Astrocyte (in vitro differentiated cells and primary cell): ENCODE measurements at places on chromosomes 4 and X. TPM values are rescaled to one million over a fixed set of nuclear protein-coding genes. Genes with fewer than 3 reads are reported as not detected.

DNA sequence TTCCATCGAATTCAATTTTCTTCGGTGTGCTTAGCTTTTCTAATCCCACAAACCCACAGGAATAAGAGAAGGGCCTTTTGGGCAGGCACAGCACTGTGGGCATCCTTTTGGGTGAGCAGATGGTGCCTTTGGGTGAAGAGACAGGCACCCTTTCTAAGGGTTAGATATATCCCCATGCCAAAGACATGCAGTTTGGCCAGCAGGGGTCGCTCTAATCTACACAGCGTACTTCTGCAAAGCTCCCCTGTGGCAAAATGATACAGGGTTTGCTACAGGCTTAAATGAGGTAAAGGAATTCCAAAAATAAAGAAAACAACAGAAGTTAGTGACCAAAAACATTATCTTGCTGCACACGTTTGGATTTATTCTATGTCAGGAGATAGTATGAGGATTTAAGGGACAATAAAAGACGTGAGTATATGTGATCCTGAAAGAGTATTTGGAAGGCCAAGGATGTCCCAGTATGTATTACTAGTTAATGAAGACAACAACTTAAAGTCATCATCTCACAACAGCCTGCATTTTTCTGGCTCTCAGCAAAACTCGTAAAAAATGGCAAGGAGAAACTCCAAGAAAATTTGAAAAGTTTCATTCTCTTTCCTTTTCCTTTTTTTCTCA lies 49.5 kb downstream of the PHEX start:
- no peak overlapping the region for H3K4me3 ChIP-seq
- no peaks in the 10 kb centered on the region for H3K4me1 ChIP-seq
- DNase-seq = peak; percentile 16
- no peak overlapping the region for H3K27ac ChIP-seq
- no peaks in the 10 kb centered on the region for H3K27me3 ChIP-seq

- no peaks in the 10 kb centered on the region for H3K27me3 ChIP-seq
- DNase-seq = no peak
Measured at GRCh38 chrX:123436512-123437136, 252.5 kb downstream of the GRIA3 start.

Gene DIPK2B
- not detected in 2 replicates for total RNA-seq

Gene ARHGAP24
- 1.8 and 2.1 TPM in 2 replicates for total RNA-seq

GRCh38 chrX:154981116-154981411 lies 41.5 kb downstream of the F8 start:
- no peaks in the 10 kb centered on the region for H3K4me1 ChIP-seq
- H3K36me3 ChIP-seq = no peaks in the 10 kb centered on the region
- no peak overlapping the region for H3K27ac ChIP-seq
- DNase-seq = no peak
- H3K4me3 ChIP-seq = peak overlapping the region; percentile 51
- no peaks in the 10 kb centered on the region for H3K27me3 ChIP-seq

- no peaks in the 10 kb centered on the region for H3K27me3 ChIP-seq
- peak within 1 kb of the TSS; percentile 83 for H3K4me3 ChIP-seq
- peak; percentile 61 for DNase-seq
- H3K36me3 ChIP-seq = peaks cover 2% of the 10 kb centered on the region
Measured at GRCh38 chrX:101485212-101485949, at the start of gene ARMCX4. Gene ARMCX4, plus strand, starts transcription at chrX:101485456. Its CDS starts 3,134 bp downstream, at chrX:101488590.

Gene CENPVL3
- total RNA-seq = 2.0 and 2.3 TPM in 2 replicates

DNA sequence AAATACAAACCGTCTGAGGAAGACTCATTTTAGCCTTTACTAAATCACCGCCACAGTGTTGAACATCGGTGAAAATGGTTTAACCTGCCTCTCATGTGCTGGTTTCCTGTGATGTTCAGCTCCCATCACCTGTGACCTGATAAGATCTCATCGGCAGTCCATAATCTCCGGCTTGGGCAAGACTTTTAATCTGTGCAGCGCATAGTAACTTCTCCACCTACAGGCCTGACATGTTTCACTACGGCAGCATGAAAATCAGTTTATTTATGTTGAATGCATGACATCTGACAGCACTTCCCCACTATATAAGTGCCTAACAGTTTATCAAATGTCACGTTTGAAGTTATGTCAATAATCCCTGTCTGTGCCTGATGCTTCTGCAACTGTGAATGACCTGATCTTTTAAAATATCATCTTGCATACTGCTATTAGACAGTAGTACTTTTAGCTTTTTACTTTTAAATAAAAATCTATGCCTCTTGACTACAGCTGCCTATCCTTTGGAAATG lies 1919.8 kb upstream of the AGA start:
- no peak overlapping the region for H3K27ac ChIP-seq
- no peak overlapping the region for H3K4me3 ChIP-seq
- H3K36me3 ChIP-seq = no peaks in the 10 kb centered on the region

GRCh38 chr4:125482822-125483221 lies 168.1 kb downstream of the FAT4 start:
- DNase-seq = no peak
- peaks cover 2% of the 10 kb centered on the region for H3K36me3 ChIP-seq
- no peak overlapping the region for H3K4me3 ChIP-seq
- H3K27ac ChIP-seq = no peak overlapping the region
- no peaks in the 10 kb centered on the region for H3K4me1 ChIP-seq

Gene NUDT11
- total RNA-seq = 9.9 and 12.7 TPM in 2 replicates

Gene AREG
- total RNA-seq = 0.79 and 1.5 TPM in 2 replicates

GRCh38 chrX:141469469-141469868 lies 115.1 kb downstream of the SPANXA1 start:
- H3K27ac ChIP-seq = peak overlapping the region; percentile 73

GRCh38 chr4:172225457-172225856 lies 412.3 kb downstream of the GALNTL6 start:
- H3K36me3 ChIP-seq = no peaks in the 10 kb centered on the region
- H3K27me3 ChIP-seq = no peaks in the 10 kb centered on the region
- H3K27ac ChIP-seq = no peak overlapping the region
- no peak for DNase-seq
